AG09309 (cell line): ENCODE measurements at places on chromosomes 13 and 19.

- no peak for DNase-seq
Measured at GRCh38 chr19:35629332-35629633, 447 bp downstream of the RBM42 start.

DNA sequence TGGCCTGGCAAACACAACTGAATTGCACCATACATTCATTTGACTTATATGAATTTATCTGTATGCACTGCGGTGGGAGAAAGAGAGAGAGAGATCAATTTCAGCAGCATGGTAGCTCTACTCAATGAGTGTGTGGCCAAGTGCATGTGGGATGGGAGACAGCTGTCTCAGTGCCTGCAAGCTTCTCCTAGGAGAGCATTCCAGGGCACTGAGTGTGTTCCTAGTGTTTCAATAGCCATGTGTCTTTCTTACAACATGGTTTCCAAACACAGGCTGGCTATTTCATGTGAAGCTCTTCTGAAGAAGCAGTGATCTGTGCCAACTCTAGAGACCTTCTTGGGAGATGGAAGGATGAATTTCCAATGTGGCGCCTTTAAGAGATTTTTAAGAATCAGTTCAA, 43.5 kb downstream of the NEK5 start:
- peak; percentile 59 for DNase-seq

- no peak for DNase-seq
Measured at GRCh38 chr13:64662887-64663593, 2567.1 kb downstream of the PCDH9 start.

GRCh38 chr13:20714563-20715329, 11.2 kb downstream of the IL17D start:
- peak; percentile 46 for DNase-seq

DNA sequence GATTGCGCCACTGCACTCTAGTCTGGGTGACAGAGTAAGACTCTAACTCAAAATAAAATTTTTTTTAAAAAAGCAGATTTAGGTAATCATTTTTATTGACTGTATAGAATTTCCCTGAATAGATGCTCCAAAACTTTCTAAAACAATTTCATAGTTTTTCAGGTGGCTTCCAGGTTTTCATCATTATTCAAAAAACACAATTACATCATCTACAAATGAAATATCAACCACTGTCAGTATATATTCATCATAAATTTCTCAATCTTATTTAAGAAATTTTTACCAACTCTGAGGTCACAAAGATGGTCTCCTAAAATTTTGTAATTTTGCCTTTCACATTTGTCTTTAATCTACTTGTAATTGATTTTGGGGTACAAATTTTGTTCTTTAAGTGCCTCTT, 48.1 kb downstream of the ZC3H13 start:
- no peak for DNase-seq

GRCh38 chr19:17805427-17805826, 10.5 kb downstream of the B3GNT3 start:
- DNase-seq = no peak

GRCh38 chr19:6540918-6541689, 10.3 kb downstream of the TNFSF9 start:
- DNase-seq = no peak

- DNase-seq = no peak
Measured at GRCh38 chr19:13652810-13653590, 111.3 kb upstream of the MRI1 start.

GRCh38 chr19:16612636-16613035, 15.4 kb downstream of the MED26 start:
- no peak for DNase-seq

DNA sequence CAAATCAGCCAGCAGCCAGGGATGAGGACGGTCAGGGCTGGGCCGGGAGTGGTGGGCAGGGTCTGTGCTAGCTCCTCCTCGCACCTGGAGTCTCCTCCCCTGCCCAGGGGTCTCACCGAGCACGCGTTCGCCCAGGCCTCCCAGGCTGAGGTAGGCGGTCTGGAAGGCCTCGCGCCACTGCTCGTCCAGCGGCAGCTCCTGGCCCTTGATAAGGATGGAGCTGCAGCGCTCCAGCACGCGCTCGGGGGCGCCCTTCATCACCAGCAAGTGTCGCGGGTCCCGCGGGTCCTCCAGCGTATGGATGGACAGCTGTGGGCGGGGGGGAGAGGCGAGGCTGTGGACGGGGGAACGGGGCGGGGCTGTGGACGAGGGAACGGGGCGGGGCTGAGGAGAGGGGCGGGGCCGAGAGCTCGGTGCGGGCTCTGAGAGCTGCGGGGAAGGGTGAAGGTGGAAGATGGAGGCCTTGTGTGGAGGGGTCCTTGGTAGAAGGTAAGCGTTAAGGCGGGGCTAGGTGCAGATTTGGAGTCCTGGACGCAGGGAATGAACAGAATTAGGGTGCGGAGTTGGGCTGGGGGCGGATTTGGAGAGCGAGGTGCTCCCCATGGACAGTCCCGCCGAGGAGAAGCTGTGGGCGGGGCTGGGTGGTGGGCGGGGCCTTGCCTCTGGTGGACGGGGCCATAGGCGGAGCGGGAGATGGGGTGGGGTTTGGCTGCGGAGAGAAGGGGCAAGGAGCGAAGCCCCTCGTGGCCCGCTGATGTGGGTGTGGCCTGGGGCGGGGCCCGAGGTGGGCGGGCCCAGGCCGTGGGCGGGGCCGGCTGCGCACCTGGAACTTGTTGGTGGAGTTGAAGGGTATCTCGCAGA, 5.7 kb downstream of the ATP4A start:
- no peak for DNase-seq

GRCh38 chr19:47492571-47493377, 8.8 kb upstream of the KPTN start:
- no peak for DNase-seq

DNA sequence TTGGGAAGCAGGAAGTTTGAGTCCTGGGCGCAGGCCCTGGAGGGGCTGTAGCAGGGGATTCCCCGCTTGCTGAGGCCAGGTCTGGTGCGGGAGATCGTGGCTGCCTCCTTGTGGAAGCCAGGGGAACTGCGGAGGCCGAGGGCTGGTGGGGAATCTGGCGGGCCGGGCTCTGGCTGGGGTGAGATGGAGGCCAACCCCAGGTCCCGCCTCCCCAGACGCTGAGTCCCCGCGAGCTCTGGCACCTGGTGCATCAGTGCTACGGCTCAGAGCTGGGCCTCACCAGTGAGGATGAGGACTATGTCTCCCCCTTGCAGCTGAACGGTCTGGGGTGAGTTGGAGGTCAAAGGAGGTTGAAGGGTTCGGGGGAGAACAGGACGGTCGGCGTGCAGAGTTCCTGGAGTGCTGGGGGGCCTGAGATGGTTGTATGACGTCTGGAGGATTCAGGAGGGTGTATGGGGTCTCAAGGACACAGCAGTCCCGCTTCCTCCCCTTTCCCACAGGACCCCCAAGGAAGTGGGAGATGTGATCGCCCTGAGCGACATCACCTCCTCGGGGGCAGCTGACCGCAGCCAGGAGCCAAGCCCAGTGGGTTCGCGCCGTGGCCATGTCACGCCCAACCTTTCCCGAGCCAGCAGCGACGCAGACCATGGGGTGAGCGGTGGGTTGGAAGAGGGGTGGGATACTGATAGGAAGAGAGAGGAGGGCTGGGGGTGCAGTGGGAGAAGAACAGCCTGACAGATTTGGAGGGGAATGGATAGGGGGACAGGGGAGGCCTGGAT, 13.1 kb downstream of the GRAMD1A start:
- no peak for DNase-seq

DNA sequence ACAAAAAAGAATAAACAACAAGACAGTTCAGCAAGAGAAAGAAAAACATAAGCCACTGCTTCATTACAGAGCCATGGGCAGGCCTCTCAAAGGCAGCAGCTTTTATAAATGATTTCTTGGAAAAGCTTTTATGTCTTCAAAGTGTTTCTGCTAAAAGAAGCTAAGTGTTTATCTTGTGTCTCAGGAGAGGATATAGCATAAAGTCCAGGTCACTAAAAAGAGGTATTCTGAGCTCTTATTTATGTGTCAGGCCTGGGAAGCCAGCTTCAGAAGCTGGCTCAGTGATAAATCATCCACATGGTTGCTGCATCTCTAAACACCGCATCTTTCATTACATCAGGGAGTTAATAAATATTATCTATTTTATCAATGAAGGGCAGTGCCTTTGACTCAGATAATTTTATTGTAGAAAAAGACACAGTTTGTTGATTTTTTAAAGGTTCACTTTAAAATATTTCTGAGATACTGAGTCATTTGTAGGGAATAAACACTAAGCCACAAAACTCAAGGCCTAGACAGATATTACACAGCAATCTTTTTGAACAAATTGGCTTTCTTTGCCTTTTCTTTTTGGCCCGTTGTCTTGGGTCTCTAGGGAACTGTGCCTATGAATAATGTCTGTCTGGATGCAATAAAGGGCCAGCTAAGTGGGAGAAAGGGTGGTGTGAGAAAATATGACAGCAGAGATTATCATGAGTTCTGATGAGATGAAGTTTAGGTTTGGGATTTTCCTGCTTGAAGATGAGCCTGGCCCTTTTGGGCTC, 1086.6 kb downstream of the UQCRFS1 start:
- no peak for DNase-seq

DNA sequence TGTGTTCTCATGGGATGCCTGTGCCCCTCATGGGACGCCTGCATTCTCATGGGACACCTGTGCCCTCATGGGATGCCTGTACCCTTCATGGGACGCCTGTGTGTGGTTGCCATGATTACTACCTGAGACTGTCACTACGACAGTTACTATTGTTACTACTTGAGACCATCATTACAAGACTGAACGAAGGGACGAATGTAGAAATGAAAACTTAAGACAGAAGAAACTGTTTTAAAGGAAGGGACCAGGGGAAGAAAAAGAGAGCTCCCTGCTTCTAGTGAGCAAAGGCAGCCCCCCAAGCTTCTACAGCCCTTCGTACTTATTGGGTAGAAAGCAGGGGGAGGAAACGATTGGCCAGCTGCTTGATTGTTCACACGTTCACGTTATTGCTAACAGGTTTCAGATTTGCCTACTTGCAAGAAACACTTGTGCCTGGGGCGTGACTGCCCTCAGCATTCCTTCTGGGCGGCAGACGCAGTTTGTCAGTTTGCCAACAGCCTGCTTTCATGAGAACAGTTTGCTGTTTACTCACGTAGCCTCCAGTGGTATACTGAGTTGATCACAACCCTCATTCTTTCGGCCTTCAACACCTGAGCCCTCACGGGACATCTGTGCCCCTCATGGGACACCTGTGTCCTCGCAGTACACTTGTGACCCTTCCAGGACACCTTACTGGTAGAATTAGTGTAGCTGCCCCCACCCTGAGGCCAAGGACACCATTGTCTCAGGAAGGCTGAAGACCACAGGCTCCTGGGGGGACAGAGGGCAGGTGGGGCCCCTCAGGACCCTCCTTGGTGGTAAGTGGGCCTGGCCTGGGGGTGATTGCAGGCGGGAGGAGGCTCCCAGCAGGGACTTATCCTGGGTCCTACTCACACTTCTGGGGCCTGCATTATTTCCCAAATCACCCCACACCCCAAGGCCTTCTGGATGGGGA, 2.5 kb upstream of the S1PR4 start:
- DNase-seq = peak; percentile 80

- peak; percentile 23 for DNase-seq
Measured at GRCh38 chr13:32261567-32261966, 53.6 kb downstream of the ZAR1L start.

DNA sequence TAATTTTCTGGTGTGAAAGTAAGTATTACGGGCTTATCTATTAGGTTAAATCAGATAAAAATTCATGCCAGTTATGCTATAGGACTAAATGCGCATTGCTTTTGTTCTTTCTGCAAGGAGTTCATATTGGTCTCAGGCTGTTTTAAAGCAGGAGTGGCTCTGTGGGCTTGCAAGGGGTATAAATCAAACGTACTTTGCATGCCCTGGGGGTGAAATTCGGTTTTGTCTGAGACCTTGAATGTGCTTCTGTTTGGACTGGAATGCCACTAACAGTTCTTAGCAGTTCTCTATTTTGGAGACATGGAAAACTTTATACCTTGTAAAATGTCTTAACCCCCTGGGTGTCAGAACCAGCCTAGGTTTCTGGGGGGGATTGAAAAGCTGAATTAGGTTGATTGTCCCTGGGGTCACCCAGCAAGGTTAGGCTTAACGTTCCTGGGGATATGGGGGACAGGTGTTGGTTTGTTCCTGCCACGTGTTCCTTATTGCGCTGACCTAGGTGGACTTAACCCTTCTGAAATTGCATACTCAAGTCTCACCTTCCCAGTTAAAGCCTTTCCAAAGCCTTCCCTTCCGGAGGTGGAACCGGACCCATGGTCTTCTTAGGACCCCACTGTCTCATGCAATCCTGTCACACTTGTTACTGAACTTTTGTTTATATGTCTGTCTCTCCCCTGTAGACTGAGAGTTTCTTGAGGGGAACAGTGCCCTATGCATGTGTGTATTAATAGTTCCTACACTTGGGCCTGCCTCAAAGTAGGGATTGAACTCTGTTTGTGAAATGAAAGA, 182.2 kb downstream of the LMO7 start:
- DNase-seq = no peak

DNA sequence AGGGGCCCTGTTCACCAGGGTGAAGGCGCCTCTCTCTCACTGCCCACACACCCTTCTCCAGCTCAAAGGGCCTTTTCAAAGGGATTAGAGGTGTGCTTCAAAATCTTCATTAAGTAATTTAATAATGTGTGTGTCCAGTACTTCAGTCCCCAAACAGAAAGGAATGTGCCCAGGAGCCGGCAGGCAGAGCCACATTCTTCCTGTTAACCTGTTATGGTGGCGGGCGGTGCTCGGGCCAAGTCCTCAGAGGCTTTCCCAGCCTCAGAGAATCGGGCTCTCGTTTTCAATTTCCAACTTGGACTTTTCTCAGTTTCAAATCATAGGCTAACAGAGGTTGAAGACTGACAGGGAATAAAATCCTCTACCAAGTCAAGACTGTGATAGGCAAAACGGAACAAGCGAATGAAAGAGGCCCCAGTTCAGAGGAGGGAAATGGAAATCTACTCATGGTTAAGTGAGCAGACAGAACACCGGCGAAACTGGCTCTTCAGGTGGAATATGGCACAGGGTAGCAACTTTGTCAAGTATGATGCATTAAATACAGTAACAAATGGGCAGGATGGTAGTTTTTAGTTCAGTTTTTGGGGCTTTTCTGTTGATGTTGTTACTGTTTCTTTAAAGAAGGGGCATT, 68.6 kb downstream of the FOXO1 start:
- DNase-seq = no peak

GRCh38 chr13:39655041-39655568, 357 bp upstream of the COG6 start:
- DNase-seq = no peak

DNA sequence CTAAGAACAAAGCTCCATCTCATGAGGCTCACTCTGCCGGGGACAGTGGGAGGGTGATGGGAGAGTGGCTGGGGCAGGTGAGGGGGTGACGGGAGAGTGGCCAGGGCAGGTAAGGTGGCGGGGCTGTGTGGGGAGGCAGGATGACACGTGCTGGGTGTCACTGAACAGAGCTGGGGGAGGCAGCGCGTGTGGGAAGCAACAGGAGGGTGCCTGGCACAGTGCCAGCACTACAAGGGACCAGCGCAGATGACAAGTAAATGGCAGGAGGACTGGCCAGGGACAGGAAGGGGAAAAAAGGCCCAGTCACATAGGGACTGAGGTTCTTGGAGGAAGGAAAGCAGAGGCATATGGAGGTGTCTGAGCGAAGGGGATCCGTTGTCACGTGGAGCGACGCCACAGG, 129.9 kb downstream of the RNF17 start:
- DNase-seq = no peak

GRCh38 chr13:76822698-76823267, 63.4 kb downstream of the KCTD12 start:
- DNase-seq = peak; percentile 46

- DNase-seq = no peak
Measured at GRCh38 chr13:104962411-104962810, 1573.1 kb downstream of the EFNB2 start.

- no peak for DNase-seq
Measured at GRCh38 chr13:110338441-110339101, 31.5 kb downstream of the COL4A2 start.
